ENCODE measurements at places on chromosomes 4 and X.

- no peak for DNase-seq
These were observed 490.6 kb downstream of the RPA4 start for GRCh38 chrX:97374266-97374665.

- peak; percentile 49 for DNase-seq
These were observed 3.9 kb downstream of the HCFC1 start for GRCh38 chrX:153967536-153968224.

DNA sequence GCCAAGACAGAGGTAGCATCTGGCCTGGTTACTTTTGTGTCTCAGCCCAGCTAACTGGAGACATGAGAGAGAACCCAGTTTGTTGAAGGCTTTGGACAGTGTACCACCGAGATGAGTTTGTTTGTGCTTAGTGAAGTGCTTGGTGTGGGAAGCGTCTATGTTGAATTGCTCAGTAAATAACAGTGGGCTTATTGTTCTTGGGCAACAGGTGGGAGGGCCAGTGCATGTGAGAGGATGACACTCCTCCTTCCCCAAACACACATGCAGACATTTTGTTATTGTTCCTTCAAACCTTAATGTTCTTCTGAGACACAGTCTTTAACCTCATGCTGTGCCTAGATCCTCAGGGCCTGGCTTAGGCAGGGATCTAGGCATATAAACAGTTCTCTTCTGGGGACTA is 39.7 kb downstream of the MSN start:
- DNase-seq, result no peak

GRCh38 chr4:7981738-7982394 is 42.2 kb upstream of the AFAP1 start:
- no peak for DNase-seq

- no peak for DNase-seq
These were observed 156.6 kb downstream of the GATB start for GRCh38 chr4:151604238-151604637.
